Psoas muscle (tissue), 8 donors: ENCODE measurements at places on chromosomes 13 and 19. TPM values are rescaled to one million over a fixed set of nuclear protein-coding genes. Genes with fewer than 3 reads are reported as not detected.

DNA sequence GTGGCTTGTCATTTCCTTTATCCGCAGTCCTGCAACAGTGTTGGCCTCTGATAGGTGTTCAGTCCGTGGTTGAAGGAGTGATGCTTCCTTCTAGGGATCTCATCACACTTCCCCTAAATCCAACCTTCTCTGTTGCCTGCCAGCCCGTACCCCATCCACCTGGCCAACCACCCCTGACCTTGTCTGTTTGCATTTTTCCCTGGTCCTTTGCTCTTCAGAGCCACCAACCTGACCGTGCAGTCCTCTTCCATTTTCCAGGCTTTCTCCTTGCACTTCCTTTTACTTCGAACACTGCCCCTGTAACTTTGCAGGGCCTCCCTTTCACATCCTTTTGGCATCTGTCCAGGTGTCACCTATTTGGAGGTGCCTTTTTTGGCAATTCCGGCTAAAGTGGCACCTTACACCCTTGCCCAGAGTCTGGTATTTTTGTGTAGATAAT lies 696 bp downstream of the ZNF460 start:
- no peak for DNase-seq

The FXYD3 gene
- not detected for total RNA-seq

GRCh38 chr13:50537029-50537428 lies 306.5 kb downstream of the DLEU7 start:
- DNase-seq = no peak

- no peak for DNase-seq
Observed at GRCh38 chr13:91592056-91593014, 193.9 kb downstream of the GPC5 start.

DNA sequence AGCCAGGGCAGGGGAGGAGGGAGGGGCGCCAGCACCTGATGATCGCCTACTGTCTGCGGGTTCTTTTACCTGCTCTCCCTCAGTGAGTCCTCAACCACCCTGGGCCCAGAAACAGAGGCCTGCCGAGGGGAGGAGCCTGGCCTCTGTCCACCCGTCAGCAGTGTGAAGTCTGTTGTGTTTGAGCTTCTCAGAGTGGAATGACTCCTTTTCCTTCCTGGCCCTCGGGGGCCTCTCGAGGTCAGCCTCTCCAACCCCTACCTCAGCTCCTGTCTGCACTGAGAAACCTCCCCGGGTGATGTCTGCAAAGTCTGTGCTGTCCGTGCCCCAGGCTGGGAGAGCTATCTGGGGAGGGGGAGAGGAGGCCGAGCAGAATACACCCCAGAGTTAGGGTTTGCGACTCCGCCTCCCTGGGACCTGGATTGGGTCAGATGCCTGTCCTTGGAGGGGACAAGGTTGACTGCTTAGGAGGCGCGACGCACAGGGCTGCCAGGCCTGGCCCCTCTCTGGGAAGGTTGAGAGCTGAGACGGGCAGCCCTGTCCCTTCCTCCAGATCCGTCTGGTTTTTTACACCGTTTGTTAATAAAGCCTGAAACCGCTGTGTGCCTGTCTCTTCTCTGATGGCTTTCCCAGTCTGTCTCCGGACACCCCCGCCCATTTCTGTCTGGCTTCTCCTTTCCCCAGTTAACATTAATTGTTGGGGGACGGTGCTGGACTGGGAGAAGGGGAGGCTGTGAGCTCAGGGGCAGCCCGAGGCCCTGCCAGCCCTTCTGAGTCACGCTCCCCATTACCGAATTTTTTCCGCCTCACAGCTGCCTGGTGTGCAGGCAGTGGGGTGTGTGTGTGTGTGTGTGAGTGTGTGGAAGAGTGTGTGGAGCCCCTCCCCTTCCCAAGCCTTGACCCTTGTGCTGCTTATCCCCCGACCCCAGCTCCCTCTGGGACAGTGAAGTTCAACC lies 989 bp upstream of the SSC5D start:
- DNase-seq = peak; percentile 85

GRCh38 chr19:31338069-31338776 lies 11.0 kb downstream of the TSHZ3 start:
- peak; percentile 43 for DNase-seq

The IZUMO2 gene
- not detected for total RNA-seq

The DAZAP1 gene
- 82.9 TPM for total RNA-seq

GRCh38 chr13:113828282-113828825 lies 35.5 kb downstream of the GAS6 start:
- no peak for DNase-seq

- DNase-seq = no peak
Observed at GRCh38 chr13:78786459-78786858, 127.5 kb upstream of the OBI1 start.

The GAS6 gene
- 103 TPM for total RNA-seq

The GSX1 gene
- not detected for total RNA-seq

The IGSF23 gene
- total RNA-seq = not detected

The GARIN5B gene
- not detected for total RNA-seq

- no peak for DNase-seq
Observed at GRCh38 chr13:77016888-77017623, 9.9 kb downstream of the FBXL3 start.

- no peak for DNase-seq
Observed at GRCh38 chr13:24127116-24127631, 33.3 kb upstream of the SPATA13 start.

GRCh38 chr19:30161021-30161655 lies 211.0 kb upstream of the ZNF536 start:
- no peak for DNase-seq

DNA sequence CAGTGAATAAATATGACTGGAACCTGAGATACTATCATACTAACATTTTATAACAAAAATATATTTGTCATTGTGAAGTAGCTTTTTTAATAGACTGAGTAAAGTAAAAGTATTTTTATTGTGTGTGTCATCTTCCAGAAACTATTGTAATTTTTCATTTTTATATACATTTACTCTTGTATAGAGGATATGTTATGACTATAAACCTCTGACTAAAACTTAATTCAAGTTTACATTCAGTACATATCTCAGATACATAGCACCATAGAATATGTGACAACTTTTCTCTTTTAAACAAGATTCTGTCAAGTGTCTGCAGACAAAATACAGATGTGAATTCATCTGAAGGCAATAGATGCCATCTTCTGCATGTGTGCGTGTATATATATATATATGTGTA lies 704.3 kb downstream of the SLITRK1 start:
- DNase-seq = no peak

DNA sequence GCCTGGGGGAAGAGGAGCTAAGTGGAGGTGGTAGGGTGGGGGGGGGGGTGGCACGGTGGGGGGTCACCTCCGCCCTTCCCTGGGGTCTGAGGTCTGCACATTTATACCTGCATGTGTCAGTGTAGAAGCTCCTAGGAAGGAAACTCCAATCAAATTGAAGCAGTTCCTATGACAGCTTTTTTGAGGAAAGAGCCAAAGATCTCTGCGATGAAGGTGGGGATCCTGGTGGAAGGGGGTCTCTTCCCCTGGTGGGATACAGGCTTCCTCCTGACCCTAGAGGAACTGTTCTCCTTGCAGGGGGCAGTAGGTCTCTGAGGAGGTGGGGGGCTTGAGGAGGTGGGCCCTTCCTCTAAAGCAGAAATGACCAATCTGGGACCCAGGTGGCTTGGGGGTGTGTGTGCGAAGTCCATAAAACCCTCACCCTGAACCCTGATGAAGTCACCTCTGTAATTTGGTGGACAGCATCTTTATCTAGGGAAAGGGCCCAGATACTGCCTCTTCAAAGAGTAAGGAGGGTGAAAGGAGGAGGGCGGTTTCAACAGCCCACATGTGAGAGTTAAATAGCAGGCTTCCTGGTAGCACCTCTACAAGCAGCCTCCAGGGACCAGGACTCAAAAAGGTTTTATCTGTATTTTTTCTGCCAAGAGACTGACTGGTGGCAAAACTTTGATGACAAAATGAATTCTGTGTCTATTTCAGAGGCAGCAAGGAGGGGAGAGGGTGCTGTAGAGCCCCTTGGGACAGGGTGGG lies 12.9 kb downstream of the RANBP3 start:
- DNase-seq = no peak
